Pulmonary artery endothelial cell (primary cell): ENCODE measurements at places on chromosomes 11 and 22. TPM values are rescaled to one million over a fixed set of nuclear protein-coding genes. Genes with fewer than 3 reads are reported as not detected.

Gene SAA4
- total RNA-seq: not detected in 2 replicates

GRCh38 chr11:116086426-116086825, 582.2 kb upstream of the CADM1 start:
- no peak for DNase-seq

Gene BDNF
- 2.7 and 3.4 TPM in 2 replicates for total RNA-seq

- DNase-seq: no peak
Observed at GRCh38 chr11:43697679-43698078, 17.1 kb downstream of the HSD17B12 start.

Gene CABP7
- not detected in 2 replicates for total RNA-seq

- no peak for DNase-seq
Observed at GRCh38 chr11:44282620-44283019, 27.3 kb downstream of the ALX4 start.

GRCh38 chr11:33668468-33668825, 32.2 kb downstream of the C11orf91 start:
- no peak for DNase-seq

GRCh38 chr11:57370251-57370650, 10.7 kb downstream of the PRG3 start:
- DNase-seq: no peak

DNA sequence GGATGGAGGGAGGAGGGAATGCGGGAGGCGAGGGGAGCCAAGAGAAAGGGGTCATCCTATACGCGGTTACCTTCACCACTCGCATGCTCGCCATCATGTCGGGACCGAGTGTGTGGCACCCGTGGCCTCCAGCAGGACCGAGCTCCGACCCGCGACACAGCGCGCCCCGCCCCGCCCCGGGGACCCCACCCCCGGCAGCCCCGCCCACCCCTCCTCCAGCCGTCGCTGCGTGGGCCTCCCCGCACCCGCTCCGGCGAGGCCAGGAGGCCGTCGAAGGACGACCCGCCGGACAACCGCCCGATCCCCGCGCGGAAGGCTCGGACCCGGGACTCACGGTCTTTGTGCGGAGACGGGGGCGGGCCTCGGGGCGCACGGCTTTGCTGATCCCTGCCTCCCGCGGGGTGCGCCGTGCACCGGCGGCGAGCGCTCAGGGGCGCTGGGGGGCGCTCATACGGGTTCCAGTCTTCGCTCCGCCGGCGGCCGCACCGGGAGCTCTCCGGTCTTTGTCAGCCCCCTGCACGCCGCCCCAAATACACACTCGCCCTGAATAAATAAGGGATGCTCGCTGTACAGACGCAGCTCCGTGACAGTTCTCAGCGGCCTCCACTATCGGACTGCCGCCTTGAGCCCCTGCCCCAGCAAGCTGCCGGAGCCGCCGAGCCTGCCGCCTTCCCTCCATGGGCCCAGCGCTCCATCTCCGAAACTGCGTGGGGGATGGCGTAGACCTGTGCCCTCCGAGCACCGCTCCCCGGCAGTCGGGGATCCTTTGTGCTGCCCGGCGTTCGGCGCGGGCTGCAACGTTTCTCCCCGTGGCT, at the start of gene UBE2L6:
TSS of gene UBE2L6 (minus strand) at position 158 of the 815 bp plus-strand sequence. CDS start at position 97, 61 bp downstream.
- no peak for DNase-seq

DNA sequence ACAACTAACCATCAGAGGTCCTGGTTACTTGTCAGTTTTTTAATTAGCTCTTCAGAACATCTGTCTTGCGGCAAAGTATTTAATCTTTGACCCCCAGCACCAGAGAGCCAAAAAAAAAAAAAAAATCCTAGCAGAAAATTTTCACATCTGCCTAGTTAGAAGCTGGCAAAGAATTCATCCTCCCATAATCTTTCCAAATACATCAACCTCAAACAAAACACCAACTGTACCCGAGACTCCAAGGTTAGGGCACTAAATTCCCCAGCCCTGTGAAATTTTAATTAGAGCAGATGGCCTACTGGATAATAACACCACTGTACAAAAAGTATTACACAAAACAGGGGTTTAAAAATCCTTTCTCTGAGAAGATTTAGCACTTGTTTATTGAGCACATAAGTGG, 55.7 kb downstream of the RAB38 start:
- DNase-seq: no peak

- DNase-seq: no peak
Observed at GRCh38 chr11:33953289-33953688, 61.4 kb upstream of the LMO2 start.

GRCh38 chr11:79244241-79244772, 196.5 kb downstream of the TENM4 start:
- no peak for DNase-seq

GRCh38 chr11:116869610-116870009, 32.2 kb upstream of the APOA1 start:
- no peak for DNase-seq

DNA sequence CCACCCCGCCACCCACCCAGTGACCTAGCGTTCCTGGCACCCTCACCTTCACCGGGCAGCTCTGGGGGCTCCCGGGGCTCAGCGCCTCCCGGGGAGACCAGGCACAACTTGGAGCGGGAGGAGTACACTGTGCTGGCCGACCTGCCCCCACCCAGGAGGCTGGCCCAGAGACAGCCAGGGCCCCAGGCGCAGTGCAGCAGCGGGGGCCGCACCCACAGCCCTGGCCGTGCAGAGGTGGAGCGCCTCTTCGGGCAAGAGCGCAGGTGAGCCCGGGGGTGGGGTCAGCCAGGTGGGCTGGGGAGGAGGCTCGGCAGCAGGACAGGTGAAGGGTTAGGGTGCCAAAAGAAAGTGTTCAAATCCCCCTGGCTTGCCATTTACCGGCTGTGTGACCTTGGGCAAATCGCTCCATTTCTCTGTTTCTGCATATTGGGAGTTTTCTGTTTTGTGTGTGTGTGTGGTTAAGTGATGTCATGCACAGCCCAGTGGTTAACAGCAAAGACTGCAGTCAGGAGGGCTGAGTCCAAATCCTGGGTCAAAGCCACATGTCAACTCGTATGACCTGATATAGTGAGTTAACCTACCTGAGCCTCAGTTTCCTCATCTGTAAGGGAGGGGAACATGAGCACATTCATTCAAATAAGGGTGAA, 29.5 kb downstream of the TRIOBP start:
- no peak for DNase-seq

- no peak for DNase-seq
Observed at GRCh38 chr11:33062137-33062536, 22.8 kb downstream of the TCP11L1 start.

Gene ELFN2
- under 0.01 and 0.04 TPM in 2 replicates for total RNA-seq

DNA sequence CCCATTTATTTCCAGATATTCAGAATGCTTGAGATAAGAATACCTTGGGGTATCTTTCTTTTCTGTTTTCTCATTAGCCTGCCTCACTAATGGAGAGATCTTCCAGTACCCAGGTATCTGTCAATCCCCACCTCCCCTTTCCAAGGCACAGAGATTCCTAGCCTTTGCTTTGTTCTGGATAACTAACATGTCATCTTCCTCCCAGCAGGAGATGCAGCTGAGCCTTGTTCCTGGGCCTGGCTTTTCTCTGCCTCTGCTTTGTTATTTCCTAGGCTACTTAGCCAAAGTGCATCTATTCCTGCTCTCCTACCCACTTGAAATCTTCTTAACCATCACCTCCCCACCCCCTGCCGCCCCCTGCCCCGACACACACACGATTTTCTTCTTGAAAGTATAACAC, 297.1 kb downstream of the NELL1 start:
- DNase-seq: no peak

Gene BRD1
- 21.6 and 28.3 TPM in 2 replicates for total RNA-seq

Gene SYT12
- total RNA-seq: 0.04 TPM in 1 of 2 replicates, not detected in the other

DNA sequence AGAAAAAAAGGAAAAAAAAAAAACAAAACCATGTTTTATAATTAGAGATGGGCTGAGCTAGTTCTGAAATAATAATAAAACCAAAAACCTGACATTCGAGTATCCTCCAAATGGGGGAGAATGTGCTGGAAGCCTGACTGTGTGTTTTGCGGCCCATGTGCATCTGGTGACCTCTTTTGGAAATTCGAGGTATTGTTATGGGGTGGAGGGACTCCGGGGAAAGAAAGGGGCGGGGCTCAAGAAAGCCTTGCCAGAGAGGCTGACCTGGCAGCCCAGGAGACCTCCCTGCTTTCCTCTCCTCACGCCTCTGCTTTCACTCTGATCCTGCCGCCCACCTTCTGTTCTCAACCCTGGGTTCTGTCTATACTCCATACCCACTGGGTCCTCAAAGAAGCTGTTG, 72.9 kb downstream of the CTTN start:
- DNase-seq: no peak

GRCh38 chr11:132300283-132300682, 929.9 kb downstream of the NTM start:
- DNase-seq: no peak

DNA sequence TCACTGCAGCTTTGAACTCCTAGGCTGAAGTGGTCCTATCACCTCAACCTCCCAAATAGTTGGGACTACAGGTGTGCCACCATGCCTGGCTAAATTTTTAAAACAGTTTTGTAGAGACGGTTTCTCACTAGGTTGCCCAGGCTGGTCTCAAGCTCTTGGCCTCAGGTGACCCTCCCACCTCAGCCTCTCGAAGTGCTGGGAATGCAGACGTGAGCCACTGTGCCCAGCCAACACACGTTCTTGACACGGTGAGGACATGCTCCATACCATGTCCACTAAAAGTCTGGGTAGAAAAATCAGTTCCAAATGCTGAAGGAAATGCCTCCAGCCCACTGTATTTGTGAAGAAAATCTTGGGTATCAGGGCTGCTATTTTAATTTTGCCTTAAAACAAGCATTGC, 46.9 kb downstream of the PDHX start:
- no peak for DNase-seq

- no peak for DNase-seq
Observed at GRCh38 chr22:31625661-31626426, 36.2 kb downstream of the PISD start.

- no peak for DNase-seq
Observed at GRCh38 chr11:131303611-131304119, 66.8 kb upstream of the NTM start.

- no peak for DNase-seq
Observed at GRCh38 chr11:131624531-131624930, 254.1 kb downstream of the NTM start.

Gene MMP8
- not detected in 2 replicates for total RNA-seq

GRCh38 chr11:119389611-119390254, 8.2 kb upstream of the USP2 start:
- no peak for DNase-seq

Gene MIAT
- total RNA-seq: 0.26 and 0.32 TPM in 2 replicates

DNA sequence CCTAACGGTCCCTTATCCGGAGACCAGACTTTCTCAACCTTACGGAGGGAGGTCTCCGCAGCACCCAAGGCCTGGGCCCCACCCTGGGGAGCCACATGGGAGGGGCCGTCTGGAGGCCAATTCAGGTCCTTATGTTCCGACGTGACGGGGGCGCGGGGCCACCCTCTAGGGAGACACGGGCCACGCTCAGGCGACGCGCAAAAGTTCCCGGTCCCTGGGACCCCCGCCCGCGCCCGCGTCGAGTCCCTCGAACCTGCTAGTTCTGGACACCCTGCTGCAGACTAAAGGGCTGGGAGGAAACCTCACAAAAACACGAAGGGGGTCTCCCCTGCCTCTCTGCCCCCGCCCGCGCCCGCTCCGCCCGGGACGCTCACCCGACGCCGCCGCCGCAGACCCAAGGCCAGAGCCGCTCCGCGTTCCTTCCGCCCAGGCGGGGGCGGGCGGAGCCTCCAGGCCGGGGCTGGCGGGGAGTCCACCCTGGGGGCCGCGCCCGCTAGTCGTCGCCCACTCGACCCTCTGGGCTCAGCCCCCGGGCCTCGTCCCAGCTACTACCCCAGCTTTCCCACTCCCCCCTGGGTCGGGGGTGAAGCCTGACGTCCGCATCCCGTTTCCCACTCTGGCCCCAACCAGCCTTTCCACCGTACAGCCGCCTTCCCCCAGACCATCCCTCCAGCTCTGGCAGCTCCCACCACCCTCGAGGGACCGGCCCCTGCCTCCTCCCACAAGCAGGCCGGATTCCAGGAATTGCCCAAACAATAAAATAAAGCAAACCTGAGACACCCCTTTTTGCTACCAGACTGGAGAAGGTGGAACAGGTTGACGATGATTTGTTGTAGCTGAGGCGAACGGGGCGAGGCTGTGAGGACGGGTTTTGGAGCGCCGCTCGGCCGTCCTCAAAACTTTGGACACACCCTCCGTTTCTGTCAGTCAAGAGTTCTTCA, 2.7 kb downstream of the RNH1 start:
- no peak for DNase-seq

GRCh38 chr11:78138291-78138690, 1.1 kb downstream of the ALG8 start:
- DNase-seq: no peak

GRCh38 chr11:117145393-117145761, 1.3 kb downstream of the PAFAH1B2 start:
- peak; percentile 13 for DNase-seq

GRCh38 chr22:41709341-41709740, 10.0 kb downstream of the MEI1 start:
- no peak for DNase-seq

GRCh38 chr11:118321386-118322082, 17.0 kb downstream of the CD3E start:
- DNase-seq: no peak

Gene PGA5
- not detected in 2 replicates for total RNA-seq

Gene RIMBP3C
- total RNA-seq: 0.04 TPM in 1 of 2 replicates, not detected in the other

Gene DDX17
- 392 and 663 TPM in 2 replicates for total RNA-seq

GRCh38 chr22:25758316-25758715, 16.3 kb downstream of the MYO18B start:
- no peak for DNase-seq

Gene LSP1
- total RNA-seq: not detected in 2 replicates

Gene SPI1
- not detected in 2 replicates for total RNA-seq

DNA sequence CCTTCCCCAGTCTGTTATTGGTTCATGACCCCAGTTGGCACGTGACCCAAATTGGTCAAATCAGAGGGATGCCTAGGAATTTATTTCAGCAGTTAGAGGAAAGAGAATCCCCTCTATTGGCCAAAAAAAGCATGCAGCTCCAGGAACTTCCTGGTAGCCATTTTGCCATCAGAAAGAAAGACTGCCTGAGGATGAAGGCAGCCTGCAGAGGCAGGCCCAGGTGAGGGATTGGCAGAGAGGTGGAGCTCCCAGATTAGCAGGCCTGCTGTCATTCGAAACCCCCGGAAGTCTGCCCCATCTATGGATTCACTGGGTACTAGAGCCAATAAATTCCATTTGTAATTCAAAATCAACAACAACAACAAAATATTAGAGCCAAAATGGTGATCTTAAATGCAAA, 207.6 kb downstream of the CWF19L2 start:
- no peak for DNase-seq

Gene ARHGAP8
- total RNA-seq: 0.07 TPM in 1 of 2 replicates, not detected in the other

Gene SCN2B
- not detected in 2 replicates for total RNA-seq

DNA sequence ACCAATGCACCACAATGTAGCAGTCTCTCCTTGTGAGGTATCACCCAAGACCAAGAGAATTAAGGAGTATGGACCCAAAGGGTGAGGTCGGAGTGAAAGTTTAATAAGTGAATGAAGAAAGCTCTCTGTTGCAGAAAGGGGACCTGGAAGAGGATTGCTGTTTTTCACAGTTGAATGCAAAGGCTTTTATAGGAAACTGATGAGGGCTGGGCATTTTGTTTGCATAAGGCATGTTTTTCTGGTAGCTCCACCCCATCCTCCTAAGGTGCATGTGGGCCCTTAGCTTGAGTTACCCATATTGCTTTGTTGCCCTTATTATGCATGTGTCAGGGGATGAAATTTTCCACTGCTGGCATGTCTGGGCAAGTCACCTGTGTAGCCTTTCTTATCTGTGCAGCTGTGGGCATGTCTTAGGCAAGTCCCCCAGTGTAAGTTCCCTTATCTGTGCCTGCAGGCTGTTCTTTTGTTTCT, 64.7 kb downstream of the BDNF start:
- no peak for DNase-seq
